ENCODE measurements at places on chromosomes 7 and 10.

DNA sequence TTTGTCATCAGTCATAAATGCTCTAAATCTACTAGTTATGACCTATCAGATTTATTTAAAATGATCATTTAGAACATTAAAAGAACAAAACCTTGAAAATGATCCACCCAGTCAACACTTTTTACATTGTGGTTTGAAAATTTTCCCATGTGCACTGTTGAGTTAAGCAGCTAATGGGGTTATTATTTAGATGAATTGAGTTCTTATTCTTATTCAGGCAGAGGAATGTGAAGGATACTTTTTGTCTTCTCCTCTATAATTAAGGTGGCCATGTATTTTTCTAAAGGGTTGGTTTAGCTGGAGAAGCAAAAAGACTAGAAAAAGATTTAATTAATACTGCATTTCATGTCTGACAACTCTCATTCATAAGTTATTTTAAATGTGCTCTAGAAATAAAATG lies 74.9 kb upstream of the FEZF1 start:
- DNase-seq = no peak

GRCh38 chr7:42292991-42293521 lies 56.0 kb upstream of the GLI3 start:
- DNase-seq = no peak

DNA sequence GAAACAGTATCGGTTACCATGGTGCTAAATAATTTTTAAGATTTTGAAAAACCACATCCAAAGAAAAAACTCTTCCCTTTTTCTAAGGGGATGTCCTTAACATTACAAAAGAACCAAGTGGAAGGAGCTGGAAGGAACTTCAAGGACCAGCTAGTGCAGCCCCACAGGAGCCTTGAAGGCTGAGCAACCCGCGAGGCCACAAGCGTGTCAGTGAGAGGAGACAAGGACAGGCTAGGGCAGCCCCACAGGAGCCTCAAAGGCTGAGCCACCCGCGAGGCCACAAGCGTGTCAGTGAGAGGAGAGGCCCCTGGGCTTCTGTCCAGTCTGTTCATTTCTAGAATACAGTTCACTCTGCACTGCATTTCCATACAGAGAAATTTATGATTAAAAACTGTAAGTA lies 80.1 kb upstream of the ATP6V0A4 start:
- no peak for DNase-seq

DNA sequence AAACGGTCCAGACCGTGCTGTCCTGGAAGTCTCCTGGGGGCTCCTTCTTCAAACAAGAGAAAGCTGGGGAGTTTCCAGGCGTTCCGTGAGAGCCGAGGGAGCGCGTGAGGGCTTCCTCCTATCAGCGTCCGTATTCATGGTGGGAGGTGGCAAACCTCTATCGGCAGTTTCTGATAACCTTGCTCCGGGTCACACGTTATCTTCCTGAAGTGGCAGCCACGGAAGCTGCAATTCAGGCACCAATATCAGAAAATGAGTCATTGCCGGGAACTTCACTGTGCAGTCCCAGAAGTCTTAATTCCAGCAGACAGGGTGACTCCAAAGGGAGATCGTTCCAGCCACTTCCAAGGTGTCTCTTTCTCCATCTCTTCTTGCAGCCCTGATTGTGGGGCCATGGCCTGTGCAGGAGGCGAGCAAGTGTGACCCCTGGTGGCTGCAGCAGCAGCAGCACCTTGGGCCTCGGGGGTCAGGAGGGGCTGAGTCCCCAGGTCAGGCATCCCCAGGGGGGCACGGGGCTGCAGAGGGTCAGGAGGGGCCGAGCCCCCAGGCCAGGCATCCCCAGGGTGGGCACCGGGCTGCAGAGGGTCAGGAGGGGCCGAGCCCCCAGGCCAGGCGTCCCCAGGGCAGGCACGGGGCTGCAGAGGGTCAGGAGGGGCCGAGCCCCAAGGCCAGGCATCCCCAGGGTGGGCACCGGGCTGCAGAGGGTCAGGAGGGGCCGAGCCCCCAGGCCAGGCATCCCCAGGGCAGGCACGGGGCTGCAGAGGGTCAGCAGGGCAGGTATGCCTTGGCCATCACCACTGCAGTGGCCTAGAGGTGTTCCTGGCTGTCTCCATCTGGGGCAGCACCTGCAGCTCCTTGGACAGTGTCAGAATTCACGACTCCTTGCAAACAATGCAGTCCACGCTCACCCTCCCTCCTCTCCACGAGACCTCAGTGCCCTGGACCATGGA lies 538.7 kb downstream of the DNAJB6 start:
- peak; percentile 61 for DNase-seq

DNA sequence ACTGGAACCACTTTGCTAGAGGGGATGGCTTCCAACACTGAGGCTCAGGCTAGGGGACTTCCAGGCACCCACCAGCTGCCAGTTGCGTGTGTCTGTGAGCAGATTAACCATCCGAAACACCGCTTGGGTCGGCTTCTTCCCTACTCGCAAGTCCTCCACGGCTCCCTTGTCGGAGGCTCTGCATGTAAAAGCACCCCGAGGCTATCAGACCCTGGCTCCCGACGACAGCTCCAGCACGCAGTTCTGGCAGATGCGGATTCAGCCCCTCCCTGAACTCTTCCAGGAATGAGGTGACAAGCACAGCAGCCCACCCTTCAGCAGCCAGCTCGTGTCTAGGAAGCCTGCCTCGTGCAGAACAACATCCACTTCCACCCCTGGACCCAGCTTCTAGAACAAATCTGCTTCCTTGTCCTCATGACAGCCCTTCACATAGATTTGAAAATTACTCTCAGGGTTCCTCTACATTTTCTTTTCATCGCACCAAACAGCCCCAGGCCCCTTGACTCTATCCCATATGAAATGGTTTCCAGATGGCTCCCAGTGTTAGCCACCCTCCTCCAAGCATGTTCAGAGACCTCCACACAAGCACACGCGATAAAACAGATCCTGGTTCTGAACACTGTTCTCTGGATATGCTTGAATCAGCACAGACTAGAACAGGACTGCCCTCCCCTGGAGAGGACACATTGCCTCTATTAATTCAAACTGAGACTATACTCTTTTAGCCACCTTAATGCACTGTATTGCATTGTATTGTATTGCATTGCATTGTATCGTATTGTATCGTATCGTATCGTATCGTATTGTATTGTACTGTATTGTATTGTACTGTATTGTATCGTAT lies 44.6 kb downstream of the SLIT1 start:
- DNase-seq = no peak

DNA sequence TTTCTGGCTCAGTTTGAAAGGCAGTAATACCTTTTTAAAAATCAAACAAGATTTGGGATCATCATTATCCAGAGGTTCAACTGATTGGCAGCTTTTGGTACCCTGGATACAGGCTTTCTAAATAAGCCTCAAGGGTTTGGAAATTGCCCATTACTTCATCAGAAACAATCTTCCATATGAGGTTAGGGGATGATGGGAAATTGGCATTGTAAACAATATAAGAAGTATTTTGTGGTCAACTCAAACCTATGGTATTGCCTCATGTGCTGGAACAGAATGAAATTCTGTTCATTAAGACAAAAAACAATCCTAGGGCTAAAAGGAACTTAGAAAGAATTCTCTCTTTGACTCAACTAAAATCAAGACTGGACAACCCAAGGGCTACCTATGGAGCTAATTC lies 92.6 kb upstream of the HECTD2 start:
- no peak for DNase-seq

DNA sequence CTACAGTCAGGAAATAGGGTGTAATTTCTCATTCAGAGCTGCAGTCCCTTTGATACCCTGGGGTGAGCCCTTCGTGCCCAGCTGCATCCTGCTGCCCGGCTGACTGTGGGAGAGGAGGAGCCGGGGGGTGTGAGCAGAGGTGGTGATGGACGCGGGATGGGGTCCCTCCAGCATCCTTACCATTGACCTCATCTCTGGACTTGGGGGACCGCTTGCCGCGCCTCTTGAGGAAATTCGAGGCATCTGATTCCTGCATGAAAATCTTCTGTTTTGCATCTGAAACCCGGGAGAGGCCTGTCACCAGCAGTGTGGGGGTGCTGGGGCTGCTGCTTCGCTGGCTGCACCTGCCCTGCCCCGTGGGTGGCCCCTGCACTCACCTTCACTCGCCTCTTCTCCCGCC lies 816 bp downstream of the UCMA start:
- DNase-seq = no peak

GRCh38 chr7:156493942-156494341 lies 146.6 kb upstream of the RNF32 start:
- DNase-seq = no peak

GRCh38 chr10:130301021-130301892 lies 165.1 kb downstream of the GLRX3 start:
- peak; percentile 53 for DNase-seq

- no peak for DNase-seq
These were observed 163.3 kb upstream of the AKR1E2 start for GRCh38 chr10:4662576-4663161.

Data from activated naive CD8-positive, alpha-beta T cell treated with anti-CD3 and anti-CD28 coated beads, Interleukin-2, amount 50 U/mL, for 24 hours (primary cell).